ENCODE measurements at places on chromosomes 12 and 14. TPM values are rescaled to one million over a fixed set of nuclear protein-coding genes. Genes with fewer than 3 reads are reported as not detected.

DNA sequence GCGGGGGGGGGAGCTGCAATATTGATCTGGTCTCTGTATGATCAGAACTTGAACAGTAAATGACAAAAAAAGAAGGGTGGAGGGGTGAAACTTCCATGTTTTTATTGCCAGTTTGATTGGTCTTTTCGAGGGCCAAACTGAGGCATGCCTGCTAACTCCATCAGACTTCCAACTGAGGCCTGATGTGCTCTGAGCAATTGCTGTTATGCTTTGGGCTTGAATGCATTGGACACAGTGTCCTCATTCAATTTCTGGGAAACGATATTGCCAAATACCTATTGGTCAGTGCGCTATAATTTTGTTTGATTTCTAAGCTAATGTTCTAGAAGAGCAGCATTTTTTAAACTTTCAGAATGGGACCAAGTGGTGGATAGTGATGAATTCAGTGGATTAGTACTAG, 2.1 kb upstream of the SLC38A2 start:
- DNase-seq = no peak

- no peak for DNase-seq
These were observed 164.8 kb downstream of the ITPR2 start for GRCh38 chr12:26668230-26668629.

- no peak for DNase-seq
These were observed 255.8 kb downstream of the ETNK1 start for GRCh38 chr12:22880807-22881206.

DNA sequence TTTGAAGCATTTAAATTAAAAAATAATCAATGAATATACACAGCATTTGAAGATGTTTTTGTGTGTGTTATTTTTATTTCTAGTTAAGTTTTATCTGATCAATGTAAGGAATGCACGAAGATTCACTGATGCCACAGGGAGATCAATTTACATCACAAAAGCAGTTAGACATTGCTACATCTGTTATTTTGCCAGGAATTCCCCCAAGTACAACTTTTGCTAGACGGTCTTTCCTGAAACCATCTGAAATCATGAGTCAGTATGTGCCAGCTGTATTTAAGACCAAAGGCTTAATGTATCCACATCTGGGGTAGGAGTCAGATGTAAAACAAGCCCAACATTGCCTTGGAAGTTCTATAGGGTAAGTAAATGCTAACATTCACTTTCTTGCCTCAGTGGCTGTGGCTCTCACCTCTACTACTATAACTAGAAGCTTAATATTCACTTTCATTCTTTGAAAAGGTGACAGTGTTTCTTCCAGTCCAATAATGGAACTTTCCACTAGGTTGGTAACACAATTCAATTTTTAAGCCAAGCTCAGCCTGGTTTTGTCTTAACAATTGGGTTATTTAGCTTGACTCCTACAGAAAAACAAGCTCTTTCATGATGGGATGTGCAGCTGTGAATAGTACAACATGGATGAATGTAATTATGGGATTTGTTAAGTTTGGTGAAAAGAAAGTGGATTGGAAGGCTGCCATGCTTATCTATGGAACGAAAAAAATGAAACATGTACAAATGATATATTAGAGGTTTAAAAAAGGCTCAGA, 385.4 kb upstream of the TMEM132C start:
- DNase-seq = no peak

Gene KERA
- not detected for total RNA-seq

Gene TPH2
- not detected for total RNA-seq

Gene HSPB8
- total RNA-seq = 18.2 TPM

DNA sequence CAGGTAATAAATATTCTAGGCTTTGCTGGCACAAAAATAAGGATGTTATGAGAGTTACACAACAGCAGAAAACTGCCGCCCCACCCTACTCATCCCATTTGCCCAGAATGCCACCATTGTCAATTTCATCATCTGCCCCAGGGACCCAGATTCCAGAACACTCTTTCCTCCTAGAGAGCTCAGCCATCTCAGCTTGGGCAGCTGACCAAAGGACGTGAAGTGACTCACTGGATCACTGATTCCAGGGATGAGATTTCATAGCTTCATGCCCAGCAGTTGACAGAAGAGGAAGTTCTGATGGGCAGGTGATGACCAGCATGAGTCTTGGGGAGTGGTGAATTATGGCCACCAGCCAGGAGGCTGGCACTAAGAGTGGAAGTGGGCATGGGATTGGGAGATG, 450.3 kb downstream of the RMST start:
- peak; percentile 15 for DNase-seq

DNA sequence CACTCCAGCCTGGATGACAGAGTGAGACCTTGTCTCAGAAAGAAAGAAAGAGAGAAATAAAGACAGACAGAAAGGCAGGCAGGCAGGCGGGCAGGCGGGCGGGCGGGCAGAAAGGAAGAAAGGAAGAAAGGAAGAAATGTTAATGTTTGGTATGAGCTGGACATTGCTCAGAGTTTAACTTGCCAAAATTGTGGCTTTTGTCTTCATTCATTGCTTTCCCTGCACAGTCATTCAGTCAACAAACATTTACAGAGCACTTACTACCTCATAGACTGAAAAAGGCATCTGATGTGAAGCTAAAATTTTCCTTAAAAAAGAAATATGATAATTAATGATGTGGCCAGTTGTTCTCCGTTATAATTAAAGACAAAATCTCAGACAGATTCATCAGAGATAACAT, 247.1 kb downstream of the SPTSSA start:
- DNase-seq = peak; percentile 9

Gene MARCHF9
- 2.4 TPM for total RNA-seq

- DNase-seq = no peak
These were observed 65.0 kb downstream of the SERPINA3 start for GRCh38 chr14:94677213-94677612.

GRCh38 chr12:3455312-3455711, 35.7 kb upstream of the PRMT8 start:
- DNase-seq = no peak

Gene ZBTB39
- total RNA-seq = 3.1 TPM

- DNase-seq = no peak
These were observed at the start of gene GPR65 for GRCh38 chr14:88005050-88005481. Gene GPR65, plus strand, starts transcription at chr14:88005135. Its CDS starts 5,713 bp downstream, at chr14:88010848.

- no peak for DNase-seq
These were observed 318.6 kb upstream of the DIO3 start for GRCh38 chr14:101242442-101243385.

Gene PLEKHG7
- total RNA-seq = not detected

Gene RPL36AL
- total RNA-seq = 110 TPM

Gene DEPDC4
- 1.3 TPM for total RNA-seq

DNA sequence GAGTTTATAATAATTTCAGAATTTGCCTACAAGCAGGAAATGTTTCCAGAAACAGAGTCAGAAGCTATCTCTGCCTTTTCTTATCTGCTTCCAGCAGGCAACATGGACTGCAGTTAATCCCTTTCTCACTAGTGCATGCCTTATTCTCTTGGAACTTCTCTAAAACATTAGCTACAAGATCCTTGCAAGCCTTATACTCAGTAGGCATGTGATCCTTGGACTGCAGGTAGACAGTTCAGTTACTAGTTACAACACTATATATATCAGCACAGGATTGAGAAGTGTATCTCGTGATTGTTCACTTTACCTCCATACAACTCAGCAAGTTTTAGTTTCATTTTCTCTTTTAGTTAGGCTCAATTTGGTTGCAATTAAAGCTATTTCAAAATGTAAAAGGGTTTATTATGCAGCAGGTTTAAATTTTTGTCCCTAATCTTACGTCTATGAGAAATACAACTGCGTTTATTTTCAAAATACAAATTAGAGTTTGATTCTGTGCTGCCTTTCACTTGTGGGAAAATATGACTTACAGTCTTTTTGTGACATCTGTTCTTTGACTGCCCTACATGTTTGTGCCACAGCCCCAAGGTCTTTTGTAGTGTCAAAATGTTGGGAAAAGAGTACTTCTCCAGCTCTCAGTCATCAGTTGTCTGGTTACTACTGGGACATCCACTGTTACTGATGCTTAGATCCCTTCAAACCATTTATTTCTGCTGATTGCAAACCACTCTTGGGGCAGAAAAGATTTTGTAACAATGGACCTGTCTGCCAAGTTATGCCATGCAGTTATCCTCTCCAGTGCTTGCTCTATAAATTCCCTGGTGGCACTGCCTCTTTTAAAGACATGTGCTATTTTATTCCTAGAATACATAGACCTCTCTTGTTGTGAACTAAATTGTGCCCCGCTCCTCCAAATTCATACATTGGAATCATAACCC, 709.0 kb upstream of the FOXG1 start:
- DNase-seq = no peak

- no peak for DNase-seq
These were observed 5.6 kb downstream of the CNIH1 start for GRCh38 chr14:54435500-54435981.

DNA sequence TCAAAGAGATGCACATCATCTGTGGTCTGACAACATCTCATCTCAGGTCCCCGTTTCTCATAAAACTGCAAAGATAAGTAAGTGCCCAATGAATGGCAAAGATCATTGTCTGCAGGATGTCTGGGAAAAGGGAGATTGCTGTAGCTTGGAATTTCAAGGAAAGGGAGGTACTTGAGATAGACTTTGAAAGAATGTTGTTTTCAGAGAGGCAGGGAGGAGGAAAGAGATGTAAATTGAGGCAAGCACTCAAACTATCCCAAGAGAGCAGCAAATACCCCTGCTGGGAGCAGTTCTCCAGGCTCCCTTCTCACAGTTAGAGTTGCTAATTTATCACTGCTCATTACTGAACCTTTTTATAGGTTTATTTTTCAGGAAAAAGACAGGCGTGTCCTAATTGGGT, 107.1 kb downstream of the MYRFL start:
- DNase-seq = no peak

DNA sequence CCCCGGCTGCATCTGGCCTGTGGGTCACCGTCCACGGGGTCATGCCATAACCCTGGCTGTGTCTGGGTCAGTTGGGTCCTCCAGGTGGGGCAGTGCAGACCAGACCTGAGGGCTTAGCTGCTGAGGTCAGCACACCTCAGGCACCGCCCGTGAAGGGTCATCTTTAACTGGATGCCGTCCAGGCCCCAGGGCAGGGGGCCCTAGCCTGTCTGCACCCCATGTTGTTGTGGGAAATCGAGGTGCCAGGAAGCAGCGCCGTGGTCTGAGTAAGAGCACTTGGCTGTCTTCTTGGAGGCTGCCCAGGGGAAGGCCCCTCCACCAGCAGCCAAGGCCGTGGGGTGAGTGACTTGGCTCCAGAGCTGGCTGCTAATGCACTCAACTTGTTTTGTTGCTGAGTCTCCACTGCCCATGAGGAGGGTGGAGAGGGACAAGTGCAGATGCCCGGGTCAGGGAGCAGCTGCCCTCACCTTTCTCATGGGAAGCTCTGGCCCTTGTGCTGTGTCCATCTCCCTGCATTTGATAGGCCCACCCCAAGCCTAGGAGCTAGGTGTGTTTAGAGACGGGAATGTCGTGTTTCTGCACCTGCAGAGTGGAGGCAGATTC, 317.2 kb downstream of the TMEM121 start:
- DNase-seq = peak; percentile 21

DNA sequence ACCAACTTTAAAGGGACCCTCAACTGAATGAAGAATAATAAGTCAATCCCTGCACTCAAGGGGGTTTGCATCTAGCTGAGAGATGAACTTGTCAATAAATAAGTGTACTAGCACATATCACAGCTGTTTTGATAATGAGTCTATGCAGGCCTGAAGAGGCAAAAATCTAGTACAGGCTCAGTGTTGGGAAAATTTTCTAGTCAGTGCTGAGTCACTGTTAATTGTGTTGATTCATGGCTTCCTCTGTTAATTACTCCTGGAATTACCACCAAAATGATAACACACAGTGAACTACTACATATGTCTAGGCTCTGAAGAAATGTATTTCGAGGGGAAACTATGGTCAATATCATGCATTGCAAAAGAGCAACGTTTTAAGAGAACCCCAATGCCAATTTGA, 18.9 kb downstream of the SNRPF start:
- no peak for DNase-seq

DNA sequence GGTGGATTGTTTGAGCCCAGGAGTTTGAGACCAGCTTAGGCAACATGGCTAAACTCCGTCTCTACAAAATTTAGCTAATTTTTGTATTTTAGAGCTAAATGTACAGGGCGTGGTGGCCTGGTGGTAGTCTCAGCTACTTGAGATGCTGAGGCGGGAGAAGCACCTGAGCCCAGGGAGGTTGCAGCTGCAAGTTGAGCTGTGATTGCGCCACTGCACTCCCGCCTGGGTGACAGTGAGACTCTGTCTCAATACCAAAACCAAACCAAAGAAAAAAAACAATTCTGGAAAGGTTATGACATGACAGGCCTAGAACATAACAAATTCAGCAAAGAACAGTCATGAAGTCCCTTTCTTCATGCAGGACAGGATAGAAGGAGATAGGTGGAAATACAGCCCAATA, 25.7 kb downstream of the WDR89 start:
- no peak for DNase-seq

Gene ATF1
- total RNA-seq = 41.3 TPM

Gene BBOF1
- total RNA-seq = 0.92 TPM

Gene ANO2
- not detected for total RNA-seq

Gene KRT8
- 39.2 TPM for total RNA-seq

DNA sequence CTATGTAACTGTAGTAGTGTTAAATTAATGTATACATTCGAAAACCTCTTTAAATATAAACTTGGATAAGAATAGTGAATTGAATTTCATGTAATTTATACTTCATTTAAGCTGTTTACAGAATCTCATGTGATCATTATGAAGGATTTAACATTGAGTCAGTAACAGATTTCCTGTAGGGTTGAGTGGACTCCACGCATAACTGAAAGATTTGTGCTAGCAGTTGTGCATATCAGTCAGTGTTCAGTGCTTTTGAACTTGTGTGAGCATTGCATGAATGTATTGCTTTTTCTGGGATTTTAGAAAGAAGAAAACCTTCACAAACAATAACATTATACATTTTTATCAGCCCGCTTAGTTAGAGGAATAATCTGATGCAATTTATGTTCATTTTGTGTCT, 1435.3 kb downstream of the LRFN5 start:
- DNase-seq = no peak

DNA sequence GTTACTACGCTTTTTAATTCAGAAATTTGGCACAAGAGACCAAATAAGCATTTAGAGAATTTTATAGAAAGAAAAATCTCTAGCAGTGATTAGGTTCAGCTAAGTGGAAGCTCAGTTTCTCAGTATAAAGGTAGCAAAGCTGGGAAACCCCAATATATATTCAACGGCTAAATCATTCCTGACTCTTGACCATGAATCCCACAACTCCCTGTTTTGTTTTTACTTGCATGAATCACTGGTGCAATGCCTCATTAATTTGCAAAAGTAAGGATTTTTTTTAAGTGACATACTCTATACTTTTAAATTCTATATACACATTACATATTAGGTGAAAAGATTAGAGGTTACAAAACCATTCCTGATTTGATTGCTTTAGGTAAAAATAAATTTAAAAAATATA, 74.3 kb upstream of the PLEKHG7 start:
- no peak for DNase-seq

Gene CEBPE
- total RNA-seq = not detected

Gene RIC8B
- total RNA-seq = 10.1 TPM

Gene PRR4
- not detected for total RNA-seq

DNA sequence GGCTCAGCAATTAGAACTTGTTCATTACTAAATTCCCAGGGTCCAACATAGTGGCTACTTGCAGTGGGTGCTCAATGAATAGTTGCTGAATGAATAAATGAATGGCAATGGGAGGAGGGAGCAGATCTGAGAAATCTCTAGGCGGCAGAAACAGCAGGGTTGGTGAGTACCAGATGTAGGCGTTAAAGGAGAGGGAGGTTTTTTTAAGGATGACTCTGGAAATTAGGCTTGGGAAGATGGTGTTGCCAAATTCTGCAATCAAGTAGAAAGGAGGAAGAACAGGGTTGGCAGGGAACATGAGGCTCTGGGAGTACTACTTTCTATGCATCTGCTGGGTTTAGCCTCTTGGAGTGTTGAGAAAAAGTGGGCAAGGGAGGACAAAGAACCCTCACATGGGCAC, 207.1 kb downstream of the APAF1 start:
- no peak for DNase-seq

Gene MYBPC1
- total RNA-seq = not detected

Gene OVCH1
- total RNA-seq = not detected

Gene HIGD1C
- total RNA-seq = not detected

All from MG63 (cell line).